ENCODE measurements at places on chromosomes 2 and 18.

- no peak for DNase-seq
Observed at GRCh38 chr2:84958135-84959059, 12.6 kb upstream of the KCMF1 start.

DNA sequence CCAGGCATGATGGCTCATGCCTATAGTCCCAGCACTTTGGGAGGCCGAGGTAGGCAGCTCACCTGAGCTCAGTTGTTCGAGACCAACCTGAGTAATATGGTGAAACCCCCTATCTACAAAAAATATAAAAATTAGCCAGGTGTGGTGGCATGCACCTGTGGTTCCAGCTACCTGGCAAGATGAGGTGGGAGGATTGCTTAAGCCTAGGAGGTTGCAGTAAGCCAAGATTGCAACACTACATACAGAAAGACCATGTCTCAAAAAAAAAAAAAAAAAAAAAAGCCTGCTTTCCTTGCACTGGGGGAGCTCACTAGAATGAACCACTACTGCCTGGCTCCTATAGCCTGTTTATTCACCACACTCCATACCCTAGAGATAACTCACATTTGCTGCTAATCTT, 7.4 kb upstream of the MAT2A start:
- DNase-seq: no peak

DNA sequence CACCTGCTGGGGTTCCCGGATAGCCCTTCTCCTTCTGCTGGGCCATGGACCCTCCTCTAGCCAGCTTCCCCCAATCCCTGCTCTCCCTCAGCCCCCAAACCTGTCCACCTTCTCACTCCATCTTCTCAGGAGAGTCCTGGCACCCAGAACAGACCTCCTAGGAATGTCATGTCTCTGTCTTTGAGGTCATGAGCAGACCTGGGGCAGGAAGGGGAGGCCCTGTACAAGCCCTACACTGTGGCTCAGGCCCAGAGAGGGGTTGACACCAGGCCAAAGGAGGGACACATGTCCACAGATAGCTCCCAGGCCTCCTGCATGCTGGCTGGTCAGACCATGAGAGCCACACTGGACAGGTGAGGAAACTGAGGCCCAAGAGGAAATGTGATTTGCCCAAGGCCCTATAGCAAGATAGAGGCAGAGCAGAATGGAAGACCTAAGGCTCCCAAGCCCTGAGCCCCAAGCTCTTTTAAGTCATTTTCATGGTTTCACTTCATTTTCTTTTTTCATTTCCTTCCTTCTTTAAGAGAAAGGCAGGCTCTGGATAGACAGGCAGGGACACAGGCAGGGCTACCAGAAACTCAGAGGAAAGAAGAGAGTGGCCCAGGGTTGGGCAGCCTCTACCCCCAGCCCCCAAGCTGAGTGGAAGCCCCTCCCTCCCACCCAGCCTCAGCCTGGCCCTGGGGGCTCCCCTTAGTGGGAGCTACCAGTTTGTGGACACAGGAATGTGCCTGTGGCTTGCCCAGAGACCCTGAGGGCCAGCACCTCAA, 159.7 kb downstream of the SMAD7 start:
- no peak for DNase-seq

- DNase-seq: no peak
Observed at GRCh38 chr2:227848146-227848545, 23.3 kb upstream of the DAW1 start.

DNA sequence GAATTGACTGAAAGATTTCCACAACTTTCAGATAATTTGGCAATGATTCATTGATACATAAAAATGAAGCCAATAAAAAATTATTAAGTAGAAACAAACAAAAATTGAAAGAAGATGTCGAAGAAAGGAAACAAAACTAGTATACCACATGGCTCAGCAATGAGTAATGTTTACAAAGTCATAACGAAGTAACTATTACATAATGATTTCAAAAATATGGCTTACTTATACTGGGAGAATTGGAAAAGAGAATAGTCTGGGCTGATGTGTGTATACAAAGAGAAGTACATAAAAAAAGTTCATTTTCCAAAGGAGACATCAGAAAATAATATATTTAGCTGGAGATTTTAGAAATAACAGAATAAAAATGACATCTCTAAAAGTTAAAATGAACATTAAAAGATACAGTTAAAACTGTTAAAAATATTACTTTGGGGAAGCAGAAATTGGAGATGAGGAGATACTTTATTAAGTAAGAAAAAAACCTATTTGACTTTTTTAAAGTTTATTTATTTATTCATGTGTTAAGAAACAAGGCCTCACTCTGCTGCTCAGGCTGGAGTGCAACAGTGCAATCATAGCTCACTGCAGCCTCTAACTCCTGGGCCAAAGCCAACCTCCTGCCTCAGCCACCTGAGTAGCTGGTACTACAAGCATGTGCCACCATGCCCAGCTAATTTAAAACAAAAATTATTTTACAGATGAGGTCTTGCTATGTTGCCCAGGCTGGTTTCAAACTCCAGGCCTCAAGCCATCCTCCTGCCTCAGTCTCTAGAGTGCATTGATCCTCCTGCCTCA, 409.7 kb upstream of the PIK3C3 start:
- no peak for DNase-seq

DNA sequence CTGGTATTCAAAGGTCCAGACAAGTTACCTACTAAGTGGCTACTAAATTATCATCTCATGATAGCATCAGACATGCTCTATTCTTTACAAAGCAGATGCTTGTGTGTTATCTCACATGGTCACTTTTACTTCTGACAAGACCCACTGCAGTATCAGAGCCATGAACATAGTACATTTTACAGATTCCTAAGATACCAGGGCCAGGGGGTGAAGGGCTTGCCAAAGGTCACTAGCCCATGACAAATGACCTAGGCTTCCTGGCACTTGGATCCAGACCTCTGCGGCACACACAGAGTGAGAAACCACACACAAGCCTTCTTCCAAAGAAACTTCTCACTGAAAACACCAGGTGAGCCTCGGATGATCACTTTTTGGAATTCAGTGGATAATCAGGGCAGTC, 446.8 kb downstream of the EIPR1 start:
- DNase-seq: no peak

DNA sequence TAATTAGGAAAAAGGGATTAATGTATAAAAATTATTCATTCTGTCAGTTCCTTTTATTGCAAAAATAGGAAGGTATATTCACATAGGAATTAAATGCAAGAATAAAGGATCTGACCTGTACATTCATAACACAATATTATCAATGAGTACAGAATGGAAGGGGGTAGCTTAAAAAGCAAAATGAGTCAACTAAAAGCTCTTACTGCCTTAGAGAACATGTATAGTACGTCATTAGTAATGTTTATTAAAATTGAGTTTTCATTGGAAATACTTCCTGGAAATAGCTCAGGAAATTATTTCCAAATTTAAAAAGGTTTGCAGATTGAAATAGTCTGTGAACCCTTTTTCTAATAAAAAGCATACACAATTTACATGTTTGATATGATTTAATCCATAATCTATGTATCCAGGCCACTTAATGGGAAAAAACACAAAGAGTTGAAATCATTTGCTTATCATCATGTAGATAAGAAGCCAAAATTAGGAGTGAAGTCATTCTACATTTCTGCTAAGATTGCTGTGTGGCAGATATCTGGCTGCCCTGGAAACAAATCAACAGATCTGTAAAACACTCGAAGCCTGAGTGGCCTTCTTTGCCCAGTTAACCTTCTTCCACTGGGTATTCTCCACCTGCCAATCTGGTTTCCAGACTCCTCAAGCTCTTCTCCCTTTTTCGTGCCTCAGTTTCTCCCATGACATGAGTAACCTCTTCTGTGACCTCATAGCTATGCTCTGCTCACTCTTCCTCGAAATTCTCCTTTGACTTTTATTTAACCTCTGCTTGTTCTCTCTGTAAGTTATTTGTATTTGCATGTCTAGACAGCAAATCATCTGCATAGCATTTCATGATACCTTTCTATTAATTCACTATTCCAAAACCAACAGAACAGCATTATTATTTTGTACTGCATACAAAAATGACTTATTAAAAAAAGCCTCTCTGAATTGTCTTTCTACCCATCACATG, 181.2 kb upstream of the REV1 start:
- DNase-seq: no peak

DNA sequence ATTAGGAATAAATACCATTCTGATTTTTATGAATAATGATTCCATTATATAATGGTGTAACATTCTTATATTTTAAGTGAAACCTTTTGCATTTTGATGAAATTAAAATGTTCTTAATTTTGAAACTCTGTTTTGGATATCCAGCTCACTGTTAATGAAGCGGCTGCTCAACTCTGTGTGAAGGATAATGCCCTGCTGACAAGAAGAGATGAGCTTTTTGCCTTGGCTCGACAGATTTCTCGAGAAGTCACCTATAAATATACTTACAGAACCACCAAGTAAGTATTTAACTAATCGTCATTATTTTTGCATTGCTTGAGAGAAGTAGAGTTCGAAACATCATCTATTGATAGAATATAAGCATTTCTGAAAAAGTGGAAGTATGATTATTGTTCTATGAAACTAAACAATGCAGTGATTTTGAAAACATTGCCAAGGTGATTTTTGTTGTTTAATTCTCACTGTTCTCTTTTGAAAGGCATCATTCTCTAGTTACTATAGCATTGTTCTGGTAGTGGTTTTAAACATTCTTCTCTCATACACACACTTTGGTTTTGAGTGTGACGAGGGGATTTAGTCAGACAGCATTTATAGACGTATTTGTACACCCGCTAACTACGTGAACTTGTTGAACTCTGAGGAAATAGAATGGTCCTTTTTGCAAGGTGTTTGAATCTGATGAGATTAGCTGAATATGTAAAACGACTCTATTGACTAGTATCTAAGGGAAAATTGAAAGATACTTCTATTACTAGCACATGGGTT, 21.5 kb downstream of the NAB1 start:
- DNase-seq: no peak

DNA sequence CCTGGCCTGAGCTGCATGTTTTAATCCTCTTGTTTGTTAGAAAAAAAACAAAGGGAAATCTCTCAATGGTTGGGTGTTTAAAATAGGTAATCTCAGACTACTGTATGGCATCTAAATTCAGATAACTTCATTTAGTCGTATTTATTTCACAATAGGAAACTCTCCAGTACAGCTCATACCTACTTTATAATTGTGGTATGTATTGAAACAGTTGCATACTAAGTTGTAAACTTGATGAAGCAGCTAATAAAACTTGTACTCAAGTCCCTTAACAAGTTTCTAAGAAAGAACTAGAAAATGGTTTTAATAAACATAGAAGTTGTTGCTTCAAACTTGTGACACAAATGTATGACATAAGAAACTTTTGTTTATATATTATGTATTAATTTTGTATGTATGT, 334.5 kb downstream of the PTPRM start:
- DNase-seq: no peak

DNA sequence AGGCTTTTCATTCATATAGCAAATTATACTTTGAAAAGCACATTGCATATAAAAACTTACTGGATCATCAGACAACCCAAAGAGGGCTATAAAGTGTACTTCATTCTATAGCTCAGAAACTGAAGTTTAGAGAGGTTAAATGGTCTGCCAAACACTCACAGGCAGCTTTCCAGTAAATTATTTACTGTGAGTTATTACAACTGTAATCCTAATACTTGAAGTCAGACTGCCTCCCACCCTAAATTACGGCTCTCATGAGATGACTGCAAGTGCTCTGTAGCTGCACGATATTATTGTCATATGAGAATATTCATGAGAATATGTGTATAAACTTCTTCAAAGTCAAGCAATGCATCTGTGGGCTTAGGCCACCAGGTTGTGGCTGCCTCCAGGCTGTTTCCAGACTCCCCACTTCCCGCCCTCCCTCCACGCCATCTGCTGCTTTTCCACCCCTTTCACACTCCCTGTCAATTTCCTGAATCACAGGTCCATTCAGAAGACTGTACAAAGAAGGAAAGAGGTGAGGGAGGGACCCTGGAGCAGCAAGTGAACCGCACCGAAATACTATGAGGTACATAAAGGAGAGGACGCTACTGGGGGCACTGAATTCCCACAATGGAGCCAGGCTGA, 111.1 kb upstream of the SPOPL start:
- no peak for DNase-seq

DNA sequence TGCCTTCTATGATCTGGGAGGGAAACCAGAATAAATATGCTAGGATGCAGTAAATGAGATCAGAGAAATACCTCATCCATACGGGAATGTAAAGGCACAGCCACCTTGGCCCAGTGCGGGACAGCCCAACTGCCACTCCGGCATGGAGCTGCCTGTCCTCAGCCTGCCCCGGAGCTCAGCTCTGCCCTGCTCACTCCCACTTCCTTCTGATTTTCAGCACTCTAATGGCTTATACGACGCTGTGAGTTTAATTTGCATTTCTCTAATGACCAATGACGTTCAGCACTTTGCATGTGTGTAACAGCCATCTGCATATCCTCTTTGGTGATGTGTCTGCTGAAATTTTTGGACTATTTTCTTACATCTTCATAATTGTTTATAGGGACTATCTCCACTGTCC, 172.5 kb upstream of the RAB6C start:
- no peak for DNase-seq

GRCh38 chr2:17313261-17313660, 205.0 kb downstream of the RAD51AP2 start:
- no peak for DNase-seq

DNA sequence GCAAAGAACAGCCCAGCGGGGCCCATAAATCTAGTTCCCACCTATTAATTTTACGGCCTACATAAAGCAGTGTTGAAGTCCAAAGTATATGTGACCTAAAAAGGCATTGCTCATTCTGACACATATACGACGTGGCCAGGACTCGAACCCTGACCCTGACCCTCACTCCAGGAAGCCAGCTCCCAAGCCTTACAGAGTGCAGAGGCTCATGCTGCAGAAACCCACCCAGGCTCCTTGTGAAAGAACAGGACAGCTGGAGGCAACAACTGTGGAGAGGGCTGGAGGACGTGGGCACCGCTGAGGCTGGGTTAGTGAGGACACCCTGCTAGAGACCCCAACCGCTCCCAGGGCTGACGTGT, 221.6 kb downstream of the CYP26B1 start:
- DNase-seq: no peak

All from NCI-H1092 (cell line).